ENCODE measurements at places on chromosomes 5 and 9.
A peak's percentile ranks its signal among the peaks of the same experiment; 100 is the strongest.

- DNase-seq: no peak
Observed at GRCh38 chr9:96476591-96476990, 26.6 kb downstream of the HABP4 start.

DNA sequence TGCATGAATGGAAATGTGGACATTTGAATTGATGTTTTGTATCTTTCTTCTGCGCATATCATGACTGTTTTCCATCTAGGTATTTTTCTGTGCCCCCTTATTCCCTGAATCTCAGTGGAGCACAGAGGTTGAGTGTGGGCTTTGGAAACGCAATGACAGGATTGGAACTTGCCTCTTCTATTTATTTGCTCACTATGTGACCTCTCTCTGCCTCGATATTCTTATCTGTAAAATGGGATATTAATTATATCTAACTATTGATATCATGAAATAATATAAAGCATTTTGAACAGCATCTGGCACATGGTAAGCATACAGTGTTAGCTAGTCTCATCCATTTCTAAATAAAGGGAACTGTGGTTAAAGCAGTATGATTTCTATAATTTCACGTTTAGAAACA is 26.0 kb downstream of the HABP4 start:
- no peak for DNase-seq

DNA sequence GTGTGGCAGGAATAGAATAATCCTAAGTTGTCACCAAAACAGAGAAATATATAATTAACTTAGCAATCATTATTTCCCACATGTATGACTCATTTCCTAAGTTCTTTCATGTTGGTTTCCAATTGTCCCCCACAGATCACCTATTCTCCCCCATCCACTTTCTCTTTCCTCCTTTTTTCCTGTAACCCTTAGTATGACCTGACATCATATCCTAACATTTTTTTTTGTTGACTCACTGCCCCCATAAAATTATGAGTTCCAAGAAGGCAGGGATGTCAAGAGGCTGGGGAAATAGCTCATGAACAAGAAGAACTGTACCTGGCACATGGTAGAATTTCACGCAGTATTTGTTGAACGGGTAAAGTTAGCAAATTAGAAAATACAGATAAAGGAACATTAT is 186.7 kb downstream of the DCP2 start:
- DNase-seq: peak; percentile 51

DNA sequence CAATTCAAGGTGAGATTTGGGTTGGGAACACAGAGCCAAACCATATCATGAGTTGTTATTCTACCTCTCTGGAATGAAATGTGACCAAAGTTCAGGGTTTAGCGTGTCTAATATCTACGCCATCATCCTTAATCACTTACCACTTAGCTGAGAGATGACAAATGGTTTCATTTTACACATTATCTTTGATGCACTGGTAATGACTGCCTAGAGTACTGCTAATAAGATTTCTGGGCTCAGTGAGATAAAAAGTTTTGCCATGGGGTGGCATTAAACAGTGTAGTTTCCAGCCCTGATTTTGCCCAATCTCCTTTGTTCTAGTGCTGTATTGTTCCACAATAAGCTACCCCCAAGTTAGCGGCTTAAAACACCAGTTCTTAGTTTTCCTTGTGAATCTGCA is 367.2 kb downstream of the MLLT3 start:
- no peak for DNase-seq

- no peak for DNase-seq
Observed at GRCh38 chr9:110921705-110922104, 116.6 kb downstream of the LPAR1 start.

DNA sequence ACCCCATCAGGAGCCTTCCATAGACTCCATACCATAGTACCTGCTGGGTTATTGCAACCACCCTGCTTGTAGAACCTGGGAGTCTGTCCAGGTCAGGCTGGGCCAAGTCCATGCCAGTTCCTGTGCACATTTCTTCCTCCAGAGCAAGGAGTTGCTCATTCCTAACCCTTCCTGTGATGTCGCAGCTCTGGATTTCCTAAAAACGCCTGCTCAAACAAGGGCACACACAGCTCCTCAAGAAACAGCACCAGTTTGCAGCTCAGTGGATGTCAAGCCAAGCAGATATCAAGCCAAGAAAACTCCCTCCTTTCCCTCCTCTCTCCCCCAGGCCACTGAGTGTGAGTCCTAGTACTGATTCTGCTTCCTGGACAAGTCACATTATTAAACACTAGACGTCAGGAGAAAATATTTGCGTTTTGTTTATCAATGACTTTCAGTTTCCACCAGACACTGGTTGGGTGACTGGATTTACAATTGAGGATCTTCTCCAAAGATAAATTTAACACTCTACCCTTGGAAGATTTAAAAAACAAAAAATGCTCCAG is 59.6 kb downstream of the SLC1A1 start:
- DNase-seq: no peak

DNA sequence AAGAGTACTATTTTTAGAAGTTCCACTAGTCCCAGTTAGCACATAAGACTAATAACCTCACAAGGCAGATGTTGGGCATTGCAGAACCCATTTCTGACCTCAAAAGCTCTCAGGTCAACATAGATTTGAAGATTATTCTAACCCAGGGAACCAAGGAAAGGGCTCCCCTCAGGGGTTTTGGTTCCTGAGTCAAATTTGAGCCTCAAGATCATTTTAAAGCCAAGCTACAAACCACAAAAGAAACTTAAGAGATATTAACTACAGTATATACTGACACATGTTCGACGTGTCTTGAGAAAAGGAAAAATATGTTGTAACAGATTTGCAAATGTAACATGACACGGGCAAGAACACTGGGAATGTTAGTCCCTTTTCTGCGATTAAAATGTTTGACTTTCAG is 88.6 kb downstream of the GNAQ start:
- DNase-seq: peak; percentile 36

GRCh38 chr5:10140195-10140973 is 109.3 kb downstream of the ATPSCKMT start:
- DNase-seq: peak; percentile 30

DNA sequence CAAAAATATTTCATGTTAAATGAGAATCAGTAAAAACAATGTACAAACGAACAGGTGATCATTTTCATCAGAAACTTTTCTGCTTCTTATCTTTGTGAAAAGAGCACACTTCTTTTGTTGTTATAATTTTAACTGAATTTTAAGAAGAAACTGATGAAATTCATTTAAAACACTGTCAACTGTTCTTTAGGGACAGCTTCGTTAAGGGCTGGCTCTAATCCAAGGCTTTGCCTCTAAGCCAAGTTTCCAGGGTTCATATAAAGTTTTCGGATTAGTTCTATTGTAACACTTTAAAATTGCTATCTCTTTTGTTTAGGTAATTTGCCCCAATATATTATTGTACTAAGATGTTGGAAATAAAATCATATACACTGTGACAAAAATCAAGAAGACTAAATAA is 559.2 kb downstream of the TUSC1 start:
- no peak for DNase-seq

DNA sequence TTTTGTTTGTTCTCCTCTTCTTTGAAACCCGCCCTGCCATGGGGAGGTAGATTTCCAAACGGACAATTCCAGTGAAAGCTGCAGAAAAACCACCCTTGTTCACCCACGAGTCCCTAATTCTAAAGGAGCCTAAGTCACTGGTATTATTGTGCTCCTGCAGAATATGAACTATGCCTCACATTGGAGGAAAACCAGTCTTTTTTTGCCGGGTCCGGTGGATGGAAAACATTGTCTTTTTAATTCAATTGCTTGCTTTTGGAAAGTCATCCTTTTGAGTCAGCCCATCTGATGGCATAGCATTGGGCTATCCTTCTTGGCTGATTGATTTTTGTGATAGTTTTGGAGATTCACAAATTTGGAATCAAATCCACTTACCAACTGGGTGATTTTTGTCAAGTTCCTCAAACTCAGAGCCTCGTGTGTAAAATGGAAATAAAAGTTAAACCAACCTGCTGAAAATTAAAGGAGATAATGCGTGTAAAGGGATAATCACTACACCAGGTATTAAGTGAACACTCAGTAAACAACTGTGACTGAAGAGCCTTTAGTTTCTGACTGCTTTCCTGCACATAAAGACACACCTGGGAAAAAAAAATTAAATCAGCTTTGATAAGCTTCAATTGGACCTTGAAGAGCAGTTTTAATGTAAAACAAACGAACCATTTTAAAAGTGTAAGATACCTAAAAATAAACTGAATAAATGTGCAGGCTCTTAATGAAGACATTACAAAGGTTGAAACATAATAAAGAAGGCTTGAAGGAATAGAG is 780 bp upstream of the CCNJL start:
- DNase-seq: no peak

GRCh38 chr5:113804943-113805342 is 291.4 kb downstream of the YTHDC2 start:
- DNase-seq: no peak

DNA sequence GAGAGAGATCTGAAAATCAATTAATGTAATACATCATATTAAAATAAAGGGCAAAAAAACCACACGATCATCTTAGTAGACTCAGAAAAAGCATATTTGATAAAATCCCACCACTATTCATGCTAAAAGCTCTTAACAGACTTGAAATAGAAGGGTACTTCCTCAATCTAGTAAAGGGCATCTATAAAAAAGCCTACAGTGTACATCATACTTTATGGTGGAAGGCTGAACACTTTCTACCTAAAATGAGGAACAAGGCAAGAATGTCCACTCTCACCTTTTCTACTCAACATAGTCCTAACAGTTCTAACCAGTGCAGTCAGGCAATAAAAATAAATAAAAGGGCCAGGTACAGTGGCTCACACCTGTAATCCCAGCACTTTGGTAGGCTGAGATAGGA is 38.9 kb downstream of the POLK start:
- no peak for DNase-seq

- DNase-seq: no peak
Observed at GRCh38 chr5:119269061-119269944, 86.5 kb upstream of the TNFAIP8 start.

DNA sequence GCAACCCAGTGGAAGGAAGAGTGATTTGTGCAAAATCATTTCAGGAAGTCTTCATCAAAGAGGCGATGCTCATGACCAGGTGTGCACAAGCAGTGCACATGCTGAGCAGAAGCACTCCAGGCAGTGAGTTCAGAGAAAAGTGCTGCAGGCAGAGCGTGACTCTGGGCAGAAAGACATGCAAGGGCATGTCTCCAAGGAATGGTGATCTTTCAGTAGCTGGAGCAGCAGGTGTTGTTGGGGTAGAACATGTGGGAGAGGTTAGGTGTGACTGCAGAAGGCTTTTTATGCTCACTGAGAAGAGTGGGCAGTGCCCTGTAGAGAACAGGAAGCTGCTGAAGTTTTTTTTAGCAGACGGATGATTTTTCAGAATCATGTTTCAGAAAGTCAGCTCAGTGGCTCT is 545.4 kb upstream of the TLE4 start:
- DNase-seq: no peak

DNA sequence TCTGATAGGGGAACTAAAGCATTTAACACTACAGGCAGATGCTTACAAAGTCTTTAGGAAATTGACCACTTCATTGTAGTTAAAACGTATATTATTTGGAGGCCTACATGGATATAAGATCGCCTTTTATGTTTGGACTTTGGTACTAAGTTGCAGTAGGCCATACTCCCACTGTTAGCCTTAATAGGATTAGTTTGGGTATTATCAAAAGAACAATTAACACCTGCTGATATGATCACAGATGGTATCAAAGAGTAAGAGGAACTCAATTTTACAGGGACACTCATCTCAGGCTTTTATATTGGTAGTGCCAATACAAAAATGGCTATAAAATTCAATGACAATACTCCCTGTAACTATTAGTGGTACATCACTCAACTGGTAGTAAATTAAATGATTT is 1183.0 kb downstream of the MAT2B start:
- no peak for DNase-seq

DNA sequence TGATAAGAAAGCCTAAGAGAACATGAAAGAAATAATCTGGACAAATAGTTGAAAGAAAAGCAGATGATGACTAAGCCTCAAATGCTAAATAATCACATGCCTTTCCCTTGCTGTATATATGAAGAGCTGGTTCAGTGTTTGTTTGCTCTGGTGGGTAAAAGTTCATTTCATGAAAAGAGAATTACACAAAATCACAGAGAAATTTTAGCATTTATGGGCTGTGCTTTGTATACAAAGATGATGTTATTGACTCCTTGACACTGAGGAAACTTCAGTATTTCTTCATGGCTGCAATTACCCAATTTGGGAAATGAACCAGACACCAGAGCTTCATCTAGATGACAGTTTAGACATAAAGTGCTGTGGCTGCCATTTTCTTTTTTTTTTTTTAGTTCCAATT is 527.2 kb downstream of the NR2F1-AS1 start:
- no peak for DNase-seq

DNA sequence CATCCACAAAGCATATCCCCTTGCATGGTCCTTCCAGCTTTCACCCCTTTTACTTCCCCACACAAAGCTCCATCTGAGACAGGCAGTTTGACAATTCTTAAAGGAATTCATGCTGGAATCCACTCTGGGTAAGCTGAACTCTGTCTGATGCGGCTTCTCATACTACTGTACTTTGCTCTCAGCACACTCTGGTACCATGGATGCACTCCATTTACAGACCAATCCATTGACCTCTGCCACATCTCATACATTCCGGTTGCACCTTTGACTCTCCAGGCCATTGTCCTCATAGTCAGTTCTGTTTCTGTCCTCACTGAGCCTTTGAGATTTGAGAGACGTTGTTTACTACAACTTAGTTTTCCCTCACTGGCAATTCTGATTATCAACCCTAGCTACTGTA is 12.2 kb downstream of the SPATA9 start:
- DNase-seq: no peak

DNA sequence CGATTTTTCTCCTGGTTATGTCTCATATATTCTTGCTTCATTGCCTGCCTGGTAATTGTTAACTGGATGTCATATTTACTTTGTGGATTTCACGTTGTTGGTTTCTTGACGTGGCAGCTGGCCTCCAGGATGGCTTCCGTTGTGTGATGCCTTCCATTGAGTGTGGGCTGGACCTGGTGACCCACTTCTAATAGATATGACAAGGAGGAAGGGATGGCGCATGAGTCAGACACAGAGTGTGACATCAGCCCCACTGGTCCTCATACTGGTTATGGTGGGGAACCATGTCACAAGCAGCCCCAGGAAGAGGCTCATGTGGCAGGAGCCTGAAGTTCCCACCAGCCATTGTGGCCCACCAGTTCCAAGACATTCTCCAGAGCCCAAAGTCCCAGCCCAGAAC is 6.4 kb upstream of the PAEP start:
- no peak for DNase-seq

GRCh38 chr5:14757850-14758249 is 93.3 kb downstream of the OTULIN start:
- DNase-seq: no peak
